ENCODE measurements at places on chromosomes 1 and 21.

DNA sequence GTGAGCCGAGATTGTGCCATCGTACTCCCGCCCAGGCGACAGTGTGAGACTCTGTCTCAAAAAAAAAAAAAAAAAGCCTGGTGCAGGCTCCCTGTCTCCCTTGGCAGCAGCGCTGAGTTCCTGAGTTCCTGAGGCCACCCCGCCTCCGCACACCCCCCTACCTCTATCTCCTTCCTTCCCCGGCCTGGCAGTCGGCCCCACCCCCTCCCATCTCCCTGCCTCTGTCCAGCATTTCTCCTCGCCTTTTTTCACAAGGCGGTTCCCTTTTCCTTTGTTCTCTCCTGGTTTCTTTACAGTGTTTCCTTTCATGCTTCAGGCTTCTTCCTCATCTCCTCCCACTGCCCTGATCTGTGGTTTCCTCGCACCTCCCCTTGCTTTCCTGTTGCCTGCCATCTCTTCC lies 2.7 kb downstream of the RORC start:
- DNase-seq = peak; percentile 64

GRCh38 chr1:172993640-172994039 lies 57.1 kb downstream of the TNFSF18 start:
- DNase-seq = no peak

- DNase-seq = no peak
Observed at GRCh38 chr1:232589111-232589811, 40.7 kb downstream of the SIPA1L2 start.

DNA sequence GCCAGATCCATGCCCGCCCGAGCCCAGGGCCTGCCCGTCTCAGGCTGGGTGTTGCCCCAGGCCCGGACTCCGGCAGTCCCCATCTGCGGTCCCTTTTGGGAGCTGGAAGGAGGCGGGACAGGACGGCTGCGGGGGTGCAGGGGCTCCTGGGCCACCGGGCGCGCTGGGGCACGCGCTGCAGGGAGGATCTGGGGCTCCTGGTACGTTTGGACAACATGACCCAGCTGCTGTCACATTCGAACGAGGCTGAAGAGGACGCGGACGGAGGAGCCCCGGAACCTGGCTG lies 6.6 kb upstream of the CALML6 start:
- DNase-seq = no peak

- no peak for DNase-seq
Observed at GRCh38 chr1:37901191-37901892, 42.0 kb upstream of the MTF1 start.

DNA sequence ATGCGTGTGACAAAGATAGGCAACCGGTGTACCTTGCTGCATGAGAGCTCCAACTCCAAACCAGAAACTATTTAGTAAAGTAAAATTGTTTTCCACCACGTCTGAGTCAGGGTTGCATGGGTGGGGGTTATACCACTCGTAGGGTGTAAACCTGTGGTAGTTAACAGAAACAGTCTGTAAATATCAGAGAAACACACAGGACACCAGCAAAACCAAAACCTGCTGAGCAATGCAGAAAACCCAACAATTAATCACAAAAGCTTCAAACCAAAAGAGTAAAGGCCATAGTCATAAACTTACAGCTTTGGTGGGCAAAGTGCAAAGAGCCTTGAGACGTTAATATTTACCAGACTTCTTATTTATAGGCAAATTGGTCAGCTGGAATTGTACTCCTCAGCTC lies 282.7 kb downstream of the BACH1 start:
- no peak for DNase-seq

DNA sequence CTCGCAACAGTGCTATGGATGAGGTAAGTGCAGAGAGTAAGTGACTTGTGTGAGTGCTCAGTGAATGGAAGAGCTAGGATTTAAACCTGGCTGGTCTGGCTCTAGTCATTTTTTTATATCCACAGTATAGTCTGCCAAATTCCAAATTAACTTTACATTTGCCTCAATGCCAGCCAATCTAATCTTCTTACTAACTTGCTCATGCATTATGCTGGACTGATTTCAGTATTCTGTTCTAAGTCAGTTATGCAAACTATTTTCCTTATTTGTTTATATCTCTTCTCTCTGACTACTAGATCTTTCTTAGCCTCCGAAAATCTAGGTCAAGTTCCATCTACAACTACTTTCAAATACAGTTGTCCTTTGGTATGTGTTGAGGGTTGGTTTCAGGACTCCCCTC lies 133.3 kb downstream of the XPR1 start:
- no peak for DNase-seq

GRCh38 chr1:55156093-55156492 lies 59.1 kb downstream of the USP24 start:
- DNase-seq = no peak

GRCh38 chr1:206794294-206794908 lies 22.1 kb upstream of the IL10 start:
- DNase-seq = no peak

DNA sequence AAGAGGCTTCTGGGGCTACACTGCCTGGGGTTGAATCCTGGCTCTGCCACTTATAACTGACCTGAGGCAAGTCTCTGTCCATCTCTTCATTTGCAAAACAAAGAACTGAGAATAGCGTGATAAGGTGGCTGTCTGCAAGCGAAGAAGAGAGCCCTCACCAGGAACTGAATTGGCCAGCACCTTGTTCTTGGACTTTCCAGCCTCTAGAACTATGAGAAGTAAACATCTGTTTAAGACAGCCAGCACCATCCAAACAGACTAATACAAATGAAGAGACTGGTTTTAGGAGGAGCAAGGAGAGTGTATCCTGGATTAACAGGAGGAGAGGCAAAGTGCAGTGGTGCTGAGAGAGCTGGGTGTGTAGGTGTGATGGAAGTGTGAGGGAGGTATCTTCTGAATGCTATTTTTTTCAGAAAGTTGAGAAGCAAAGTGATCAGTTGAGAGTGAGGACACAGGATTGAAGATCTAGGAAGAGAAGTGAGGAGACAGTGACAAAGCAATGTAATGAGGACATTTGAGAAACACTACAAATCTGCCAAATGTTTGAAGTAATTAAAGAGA lies 59.3 kb downstream of the CD58 start:
- DNase-seq = no peak

DNA sequence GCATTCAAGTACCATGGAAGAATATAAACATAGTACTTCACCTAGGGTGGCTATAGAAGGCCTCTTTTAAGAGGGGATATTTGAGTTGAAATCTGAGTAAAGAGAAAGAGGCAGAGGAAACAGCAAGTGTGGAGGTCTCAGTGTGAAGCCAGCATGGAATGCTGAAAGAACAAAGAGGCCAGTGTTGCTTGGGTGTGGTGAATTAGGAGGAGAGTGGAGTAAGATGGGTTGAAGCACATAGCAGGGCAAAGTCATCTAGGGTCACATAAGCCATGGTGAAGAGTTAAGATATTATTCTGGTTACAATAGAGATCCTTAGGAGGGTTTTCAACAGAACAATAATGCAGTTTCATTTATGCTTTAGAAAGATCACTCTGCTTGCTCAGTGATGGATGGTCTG lies 37.5 kb downstream of the C1orf141 start:
- no peak for DNase-seq

- DNase-seq = no peak
Observed at GRCh38 chr21:29477347-29477746, 178.6 kb downstream of the BACH1 start.

DNA sequence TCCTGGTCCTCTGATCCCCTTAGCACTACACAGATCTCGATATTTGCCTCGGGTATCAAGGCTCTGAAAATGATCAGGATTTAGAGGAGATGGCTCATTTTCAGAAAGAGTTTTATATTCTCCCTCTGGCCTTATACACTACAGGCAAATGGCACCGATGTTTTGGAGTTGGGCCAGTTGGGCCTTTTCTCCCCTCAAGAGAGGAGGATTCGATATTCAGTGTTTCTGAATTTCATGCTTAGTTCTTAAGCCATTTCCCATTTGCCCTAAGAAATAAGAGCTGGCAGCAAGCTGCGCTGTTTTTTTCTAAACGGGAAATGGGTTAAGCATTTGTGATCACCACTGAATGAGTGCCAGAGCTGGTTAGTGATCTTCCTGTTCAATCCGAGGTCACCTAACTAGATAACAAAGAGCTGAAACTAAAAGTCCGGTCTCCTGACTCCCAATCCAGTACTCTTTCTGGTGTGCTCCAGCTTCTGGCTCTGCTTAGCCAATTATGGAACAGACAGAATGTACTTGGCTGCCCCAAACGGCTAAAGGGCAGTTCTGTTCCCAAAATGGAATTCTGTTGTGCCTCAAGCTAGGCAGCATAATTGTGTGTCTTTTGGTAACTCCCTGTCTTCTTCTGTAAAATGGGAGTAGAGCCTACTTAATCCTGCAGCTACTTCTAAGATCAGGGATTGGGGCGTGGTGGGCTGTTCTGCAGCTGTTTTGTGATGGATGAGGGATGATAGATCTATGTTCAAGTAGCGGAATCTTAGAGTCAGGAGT lies 1.2 kb upstream of the CPT2 start:
- DNase-seq = no peak

DNA sequence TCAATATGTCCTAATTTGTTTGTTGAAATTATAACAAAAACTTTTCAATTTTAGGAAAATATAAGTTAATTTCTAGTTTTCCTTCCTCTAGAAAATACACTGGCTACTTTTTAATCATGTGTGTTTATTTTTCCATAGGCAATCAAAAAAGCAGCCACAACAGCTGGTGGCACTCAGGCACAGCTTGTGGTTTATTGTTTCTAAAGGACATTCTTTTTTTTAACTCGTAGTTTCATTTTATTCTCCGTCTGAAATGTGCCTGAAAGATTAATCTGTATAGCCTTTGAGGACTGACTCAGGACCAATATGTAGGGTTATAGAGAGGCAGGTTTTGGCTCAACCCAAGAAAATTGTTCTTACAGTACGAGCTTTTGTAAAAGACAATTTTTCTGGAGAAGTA lies 20.7 kb upstream of the STX12 start:
- no peak for DNase-seq

DNA sequence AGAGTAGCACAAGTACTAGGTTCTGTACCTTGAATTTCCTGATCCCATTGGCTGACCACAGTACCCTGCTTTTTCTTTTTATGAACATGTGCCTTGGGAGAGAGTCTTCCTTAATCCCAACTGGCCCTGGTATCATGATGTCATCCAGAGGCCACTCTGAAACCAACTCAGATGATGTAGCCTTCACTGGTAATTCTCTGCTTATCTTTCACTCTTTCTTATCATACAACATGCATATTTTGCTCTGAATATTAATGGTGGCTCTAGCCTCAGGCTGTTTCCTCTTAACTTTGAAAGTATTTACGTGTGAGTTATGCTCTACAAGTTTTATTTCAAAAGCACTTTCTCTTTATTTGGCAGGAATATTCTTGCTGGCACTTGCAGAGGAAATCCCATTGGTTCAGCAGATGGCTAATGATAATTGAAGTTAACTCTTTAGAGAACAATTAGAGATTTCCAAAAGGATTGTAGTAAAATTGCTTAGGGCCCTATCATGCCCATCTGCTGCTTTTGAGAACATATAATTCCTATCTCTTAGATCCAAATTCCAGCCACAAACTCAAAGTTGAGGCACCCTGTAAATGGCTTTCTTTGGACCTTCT lies 86.1 kb downstream of the PTGER3 start:
- no peak for DNase-seq

DNA sequence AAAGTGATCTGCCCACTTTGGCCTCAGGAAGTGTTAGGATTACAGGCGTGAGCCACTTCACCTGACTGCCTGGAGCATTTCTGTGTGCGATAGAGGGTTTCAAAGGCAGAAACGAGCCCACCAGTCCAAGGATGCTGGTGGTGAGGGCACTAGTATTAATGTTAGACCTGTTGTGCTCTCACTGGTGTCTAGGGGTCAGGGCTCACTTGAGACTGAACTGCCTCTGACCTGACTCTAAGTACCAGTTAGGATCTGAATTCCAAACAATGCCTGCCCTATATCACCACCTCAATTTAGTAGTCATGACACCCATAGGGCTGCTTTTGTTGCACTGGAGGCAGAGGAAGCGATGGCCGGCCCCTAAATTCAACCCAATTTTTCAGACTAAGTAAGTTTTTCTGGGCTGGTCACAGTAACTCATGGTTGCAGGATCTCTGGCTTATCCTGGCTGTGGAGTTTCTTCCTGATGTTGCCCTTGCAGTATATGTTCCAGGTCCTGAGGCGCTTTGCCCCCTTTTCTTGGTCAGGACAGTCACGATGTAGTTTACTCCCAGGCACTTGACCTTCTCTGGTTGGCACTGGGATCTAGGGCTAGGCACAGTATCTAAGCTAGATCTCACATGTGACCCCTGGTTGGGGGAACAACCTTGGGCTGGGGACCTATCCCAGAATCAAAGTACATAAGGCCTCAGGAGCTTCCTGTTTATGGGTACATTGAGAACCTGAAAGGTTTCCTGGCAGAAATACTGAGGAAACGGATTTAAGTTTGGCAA lies 4.5 kb downstream of the CCDC17 start:
- no peak for DNase-seq

DNA sequence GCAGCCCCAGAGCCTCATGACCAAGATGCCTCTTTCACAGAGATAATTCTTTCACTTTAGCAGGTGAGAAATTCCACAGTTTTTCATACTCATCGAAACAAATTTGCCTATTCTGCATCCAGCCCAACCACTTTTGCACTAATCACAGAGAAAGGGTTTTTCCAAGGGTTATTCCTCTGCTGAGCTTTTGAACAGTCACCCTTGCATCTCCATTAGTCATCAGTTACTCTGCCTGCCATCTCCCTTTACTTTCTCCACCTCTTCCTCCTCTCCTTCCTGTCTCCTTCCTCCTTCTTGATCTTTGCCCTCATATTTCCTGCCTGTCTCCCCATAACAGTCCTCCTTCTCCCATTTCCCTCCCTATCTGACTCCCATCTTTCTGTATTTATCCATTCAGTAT lies 43.9 kb downstream of the FH start:
- no peak for DNase-seq

DNA sequence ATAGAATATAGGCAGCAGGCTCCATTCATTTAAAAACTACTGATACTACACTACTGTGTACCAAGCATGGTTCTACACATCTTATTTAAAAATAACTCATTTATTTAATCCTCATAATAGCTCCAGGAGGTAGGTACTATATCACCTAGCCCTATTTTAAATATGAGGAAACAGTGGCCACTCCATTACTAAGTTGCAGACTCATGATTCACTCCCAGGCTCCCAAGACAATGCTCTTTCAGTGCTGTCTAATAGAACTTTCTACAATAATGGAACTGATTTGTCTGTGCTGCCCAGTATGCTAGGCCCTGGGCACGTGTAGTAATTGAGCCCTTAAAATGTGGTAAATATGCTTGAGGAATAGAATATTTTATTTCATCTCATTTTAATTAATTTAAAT lies 357.1 kb downstream of the LTN1 start:
- DNase-seq = no peak

DNA sequence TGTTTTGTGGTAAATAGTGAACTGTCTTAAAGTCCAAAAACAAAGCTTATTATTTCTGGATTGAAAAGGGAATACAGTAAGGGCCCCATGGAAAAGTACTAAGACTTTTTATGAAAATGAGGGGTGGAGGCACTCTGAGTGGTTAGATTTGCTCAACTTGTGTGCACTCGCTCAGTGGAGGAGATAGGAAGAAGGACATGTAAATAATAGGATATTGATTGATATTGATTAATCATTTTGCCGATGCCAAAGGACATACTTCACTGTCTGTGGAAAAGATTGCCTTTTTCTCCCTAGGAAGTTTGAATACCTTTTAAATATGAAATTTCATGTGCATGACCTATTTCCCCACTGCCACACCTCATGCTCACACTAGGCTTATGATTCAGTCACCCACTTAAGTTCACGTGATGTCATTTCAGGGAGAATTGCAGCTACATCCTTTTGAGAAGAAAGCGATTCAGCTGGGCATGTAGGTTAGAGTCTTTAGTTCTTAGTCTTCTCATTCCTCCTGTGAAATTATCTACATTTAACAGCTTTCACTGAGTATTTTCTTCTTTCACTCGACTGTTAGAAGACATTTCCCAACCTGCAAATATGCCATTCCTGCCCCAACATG lies 5.0 kb downstream of the MTR start:
- no peak for DNase-seq

Data from DND-41 (cell line).